ENCODE measurements at places on chromosomes 3 and 15.
A peak's percentile ranks its signal among the peaks of the same experiment; 100 is the strongest.

DNA sequence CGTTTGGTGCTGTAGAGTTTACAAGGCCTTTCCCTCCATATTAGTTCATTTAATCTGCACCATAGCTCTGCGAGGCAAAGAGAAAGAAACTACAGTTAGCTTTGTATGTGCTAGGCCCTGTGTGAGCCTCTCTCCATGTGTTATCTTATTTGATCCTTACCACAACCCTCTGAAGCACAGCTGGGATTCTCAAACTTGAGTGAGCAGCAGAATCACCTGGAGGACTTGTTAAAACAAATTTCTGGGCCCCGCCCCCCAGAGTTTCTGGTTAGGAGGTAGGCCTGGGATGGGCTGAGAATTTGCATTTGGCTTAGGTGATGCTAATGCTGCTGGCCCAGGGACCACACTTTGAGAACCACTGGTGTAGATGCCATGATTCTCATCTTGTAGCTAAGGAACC is 12.3 kb downstream of the CA12 start:
- no peak for DNase-seq

- no peak for DNase-seq
Measured at GRCh38 chr3:104763007-104763406, 603.7 kb upstream of the ALCAM start.

DNA sequence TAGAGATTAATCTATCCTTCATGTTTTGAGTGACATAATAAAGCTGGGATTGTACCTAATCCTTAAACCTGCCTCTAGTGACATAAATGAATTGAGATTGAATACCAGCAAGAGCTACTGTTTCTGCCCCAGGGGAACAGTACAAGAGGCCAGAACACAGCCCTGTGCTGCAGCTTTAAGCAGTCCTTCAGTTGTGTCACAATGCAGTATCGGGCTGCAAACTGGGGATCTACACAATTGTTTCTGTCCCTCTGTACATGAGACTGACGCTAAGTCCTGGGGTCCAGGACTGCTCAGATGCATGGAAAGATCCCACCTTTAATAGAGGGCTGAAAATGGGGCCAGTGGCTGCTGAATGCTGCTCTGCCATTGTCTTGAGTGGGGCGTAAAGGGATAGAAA is 87.5 kb downstream of the MINAR1 start:
- DNase-seq: no peak

GRCh38 chr3:190086191-190086590 is 34.5 kb downstream of the P3H2 start:
- no peak for DNase-seq

DNA sequence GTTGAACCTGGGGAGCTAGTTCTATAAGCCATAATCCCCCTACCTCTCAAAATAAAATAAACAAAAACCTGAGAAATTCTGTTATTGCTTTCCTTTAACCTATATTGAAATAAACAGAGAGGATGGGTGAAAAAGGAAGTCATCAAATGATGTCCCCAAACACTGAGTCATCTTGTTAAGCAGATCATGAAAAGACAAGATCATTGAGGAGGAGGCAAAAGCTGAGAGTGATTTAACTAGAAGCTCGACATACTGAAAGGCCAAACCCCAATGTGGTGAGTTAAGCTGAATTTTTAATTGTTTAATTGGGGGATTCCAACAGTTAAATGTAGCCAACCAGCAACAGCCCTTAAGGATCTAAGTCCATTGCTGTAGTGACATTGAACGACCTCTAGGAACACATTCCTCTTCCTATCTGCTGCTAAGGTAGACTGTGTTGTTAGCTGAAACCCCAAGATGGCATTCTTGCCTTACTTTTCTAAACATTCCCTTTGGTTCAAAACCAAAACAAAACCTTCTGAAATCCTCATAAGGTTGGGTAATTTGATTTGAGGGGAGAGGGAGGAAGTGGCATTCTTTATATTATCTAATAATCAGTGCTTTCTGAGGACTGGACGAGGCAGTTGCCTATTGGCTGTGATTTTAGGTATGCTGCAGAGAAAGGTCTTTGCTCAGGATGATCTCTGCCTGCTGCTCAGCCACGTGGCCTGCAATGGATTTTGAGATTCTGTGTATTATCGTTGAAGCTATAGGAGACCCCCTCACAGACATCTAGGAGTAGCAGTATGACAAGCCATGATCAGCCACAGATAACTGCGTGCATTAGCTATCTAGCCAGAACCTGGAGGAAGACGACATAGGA is 62.7 kb upstream of the BNIP2 start:
- no peak for DNase-seq

DNA sequence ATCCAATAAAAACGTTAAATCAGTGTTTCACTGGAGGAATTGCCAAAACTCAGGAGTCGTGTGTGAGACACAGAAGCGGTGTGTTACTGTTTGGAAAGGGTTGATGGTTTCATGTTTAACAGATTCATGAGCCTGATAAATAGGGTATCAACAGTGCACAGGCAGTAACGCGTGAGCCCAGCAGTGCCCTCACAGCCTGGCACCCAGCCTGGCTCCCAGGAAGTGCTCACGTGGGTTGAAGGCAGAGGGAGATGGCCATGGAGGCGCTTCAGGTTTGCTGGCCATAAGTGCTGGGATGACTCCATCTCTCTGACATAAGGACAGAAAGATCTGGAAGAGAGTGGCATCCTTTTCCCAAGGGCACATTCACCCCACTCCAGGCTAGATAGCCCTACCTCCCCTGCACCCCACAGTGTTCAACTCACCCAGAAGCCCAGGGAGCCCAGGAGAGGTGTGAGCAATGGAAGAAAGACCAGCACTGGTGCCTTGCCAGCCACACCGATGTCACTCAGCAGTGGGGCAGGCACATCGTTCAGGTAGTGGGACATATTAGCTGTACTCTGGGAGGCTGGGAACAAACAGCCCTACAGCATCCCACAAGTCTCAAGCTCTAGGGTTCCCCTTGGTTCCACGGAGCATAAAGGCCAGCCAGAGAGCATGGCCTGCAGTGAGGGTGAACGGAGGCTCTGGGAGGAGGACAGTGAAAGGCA is 164.3 kb downstream of the LRRK1 start:
- no peak for DNase-seq

GRCh38 chr3:138458774-138459499 is 24.5 kb downstream of the ESYT3 start:
- no peak for DNase-seq

DNA sequence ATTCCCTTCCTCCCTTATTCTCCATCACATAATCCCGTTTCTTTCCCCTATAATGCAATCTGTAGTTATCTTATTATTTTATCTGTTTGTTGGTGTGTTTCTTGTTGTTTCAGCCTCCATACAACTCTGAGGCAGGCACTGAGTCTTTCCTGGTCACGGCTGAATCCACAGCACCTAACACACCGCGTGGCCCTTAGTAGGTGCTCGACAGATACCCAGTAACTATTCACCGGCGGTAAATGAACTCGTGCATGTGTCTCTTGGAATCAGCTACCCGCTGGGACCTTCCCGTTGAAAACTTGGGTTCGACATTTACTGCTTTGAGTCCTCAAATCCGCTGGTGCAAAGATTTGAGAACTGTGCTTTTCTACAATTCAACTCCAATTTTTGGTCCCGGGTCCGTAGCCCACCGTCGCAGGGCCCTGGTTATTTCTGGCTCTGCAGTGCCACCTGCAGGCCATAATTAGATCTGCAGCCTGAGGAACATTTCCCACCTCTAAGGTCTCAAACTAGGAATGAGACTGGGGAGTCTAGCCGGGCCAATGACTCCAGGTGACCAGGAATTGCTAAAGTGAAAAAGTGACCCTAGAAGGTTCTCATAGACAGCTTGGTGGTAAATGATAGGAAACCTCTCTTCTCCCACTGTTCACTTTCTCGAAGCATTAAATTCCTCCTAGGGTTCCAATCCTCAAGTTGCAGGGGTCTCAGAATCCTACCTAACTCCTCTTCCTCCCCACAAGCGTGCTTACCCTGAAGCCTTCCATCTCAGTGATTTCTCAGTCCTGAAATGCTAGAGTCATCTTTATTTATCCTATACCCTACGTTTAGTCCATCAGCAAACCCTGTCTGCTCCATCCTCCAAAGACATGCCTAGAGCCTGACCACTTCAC is 40.0 kb upstream of the TRH start:
- peak; percentile 31 for DNase-seq

- DNase-seq: no peak
Measured at GRCh38 chr15:70192490-70192889, 94.8 kb upstream of the TLE3 start.

GRCh38 chr15:29320420-29320819 is 50.8 kb upstream of the NSMCE3 start:
- DNase-seq: no peak

DNA sequence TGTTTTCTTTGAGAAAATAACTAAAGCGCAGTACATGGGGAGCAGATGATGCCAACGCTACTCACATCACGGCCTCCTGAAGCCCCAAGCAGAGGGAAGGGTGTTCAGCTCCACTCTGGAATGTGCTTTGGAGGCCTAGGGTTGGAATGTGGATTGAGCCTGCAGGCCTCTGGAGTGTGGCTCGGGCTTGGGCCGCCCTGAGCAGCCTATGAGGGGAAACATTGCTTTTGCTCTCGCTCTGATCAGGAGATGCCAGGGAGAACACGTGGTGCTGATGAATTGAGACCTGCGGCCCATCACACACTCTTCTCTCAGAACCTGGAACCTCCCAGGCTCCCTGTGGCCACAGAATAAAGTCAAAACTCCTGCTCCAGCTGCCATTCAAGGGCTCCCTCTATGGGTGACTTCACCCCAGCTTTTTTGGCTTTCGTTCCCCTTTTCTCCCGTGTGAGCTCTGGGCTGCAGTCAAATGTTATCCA is 23.3 kb downstream of the CCDC13 start:
- peak; percentile 17 for DNase-seq

GRCh38 chr3:56193519-56193918 is 274.7 kb downstream of the ERC2 start:
- no peak for DNase-seq

GRCh38 chr3:177934001-177934891 is 602.0 kb upstream of the KCNMB2 start:
- DNase-seq: no peak

GRCh38 chr3:150825916-150826377 is 63.0 kb upstream of the SIAH2 start:
- no peak for DNase-seq

- DNase-seq: peak; percentile 68
Measured at GRCh38 chr15:65400760-65401610, 21.8 kb downstream of the IGDCC4 start.

GRCh38 chr15:73941871-73942635 is 15.8 kb downstream of the LOXL1 start:
- peak; percentile 34 for DNase-seq

- DNase-seq: no peak
Measured at GRCh38 chr15:100671858-100672543, 69.6 kb downstream of the ASB7 start.

All from activated CD4-positive, alpha-beta memory T cell treated with anti-CD3 and anti-CD28 coated beads for 36 hours (primary cell).